Mesothelial cell of epicardium (in vitro differentiated cells): ENCODE measurements at places on chromosomes 4 and X. TPM values are rescaled to one million over a fixed set of nuclear protein-coding genes. Genes with fewer than 3 reads are reported as not detected.

CDS1 gene
- 18.7 to 20.2 TPM (median 18.7 TPM) in 3 replicates for total RNA-seq

TEX13D gene
- not detected in 3 replicates for total RNA-seq

SPANXN4 gene
- total RNA-seq, result not detected in 3 replicates

PRDM5 gene
- 23.6 to 30.2 TPM (median 29.1 TPM) in 3 replicates for total RNA-seq

RBM47 gene
- 37.8 to 41.5 TPM (median 41.0 TPM) in 3 replicates for total RNA-seq

NSG1 gene
- total RNA-seq, result 45.8 to 55.6 TPM (median 48.6 TPM) in 3 replicates

HTR2C gene
- total RNA-seq, result 1.1 to 1.5 TPM (median 1.1 TPM) in 3 replicates

ASMT gene
- total RNA-seq, result 0.45 to 0.54 TPM (median 0.51 TPM) in 3 replicates

UGT2B11 gene
- not detected in 3 replicates for total RNA-seq

MTCP1 gene
- 10.4 to 13.0 TPM (median 13.0 TPM) in 3 replicates for total RNA-seq

DNA sequence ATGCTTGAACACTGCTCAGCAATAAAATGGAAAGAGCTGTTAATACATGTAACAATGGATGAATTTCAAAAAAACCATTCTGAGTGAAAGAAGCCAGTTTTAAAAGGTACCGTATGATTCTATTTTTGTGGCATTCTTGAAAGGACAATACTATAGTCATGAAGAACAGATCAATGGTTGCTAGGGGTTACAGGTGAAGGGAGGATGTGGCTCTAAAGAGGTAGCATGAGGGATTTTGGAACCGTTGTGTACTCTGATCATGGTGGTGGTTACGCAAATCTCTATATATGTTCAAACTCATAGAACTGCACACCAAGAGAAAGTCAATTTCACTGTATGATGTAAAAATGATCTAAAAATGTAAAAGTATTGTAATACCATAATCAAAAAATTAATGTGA is 40.0 kb upstream of the CTAG2 start:
- DNase-seq, result no peak
- no peak overlapping the region for H3K27ac ChIP-seq
- H3K27me3 ChIP-seq, result no peaks in the 10 kb centered on the region
- H3K36me3 ChIP-seq, result no peaks in the 10 kb centered on the region
- H3K4me1 ChIP-seq, result no peaks in the 10 kb centered on the region

DNA sequence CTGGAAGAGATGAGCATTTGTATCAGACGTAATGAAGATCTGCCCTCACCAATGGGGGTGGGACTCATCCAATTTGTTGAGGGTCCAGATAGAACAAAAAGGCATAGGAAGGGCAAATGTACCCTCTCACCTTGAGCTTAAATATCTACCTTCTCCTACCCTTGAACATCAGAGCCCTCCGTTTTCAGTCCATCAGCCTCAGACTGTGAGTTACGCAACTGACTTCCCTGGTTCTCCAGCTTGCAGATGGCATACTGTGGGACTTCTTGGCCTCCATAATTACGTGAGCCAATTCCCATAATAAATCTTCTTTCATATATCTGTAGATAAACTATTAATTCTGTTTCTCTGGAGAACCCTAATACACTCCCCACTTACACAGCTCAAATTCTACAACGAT is 56.5 kb upstream of the GUCY1A1 start:
- no peaks in the 10 kb centered on the region for H3K27me3 ChIP-seq
- H3K27ac ChIP-seq, result no peak overlapping the region
- peaks cover 48% of the 10 kb centered on the region for H3K4me1 ChIP-seq

DNA sequence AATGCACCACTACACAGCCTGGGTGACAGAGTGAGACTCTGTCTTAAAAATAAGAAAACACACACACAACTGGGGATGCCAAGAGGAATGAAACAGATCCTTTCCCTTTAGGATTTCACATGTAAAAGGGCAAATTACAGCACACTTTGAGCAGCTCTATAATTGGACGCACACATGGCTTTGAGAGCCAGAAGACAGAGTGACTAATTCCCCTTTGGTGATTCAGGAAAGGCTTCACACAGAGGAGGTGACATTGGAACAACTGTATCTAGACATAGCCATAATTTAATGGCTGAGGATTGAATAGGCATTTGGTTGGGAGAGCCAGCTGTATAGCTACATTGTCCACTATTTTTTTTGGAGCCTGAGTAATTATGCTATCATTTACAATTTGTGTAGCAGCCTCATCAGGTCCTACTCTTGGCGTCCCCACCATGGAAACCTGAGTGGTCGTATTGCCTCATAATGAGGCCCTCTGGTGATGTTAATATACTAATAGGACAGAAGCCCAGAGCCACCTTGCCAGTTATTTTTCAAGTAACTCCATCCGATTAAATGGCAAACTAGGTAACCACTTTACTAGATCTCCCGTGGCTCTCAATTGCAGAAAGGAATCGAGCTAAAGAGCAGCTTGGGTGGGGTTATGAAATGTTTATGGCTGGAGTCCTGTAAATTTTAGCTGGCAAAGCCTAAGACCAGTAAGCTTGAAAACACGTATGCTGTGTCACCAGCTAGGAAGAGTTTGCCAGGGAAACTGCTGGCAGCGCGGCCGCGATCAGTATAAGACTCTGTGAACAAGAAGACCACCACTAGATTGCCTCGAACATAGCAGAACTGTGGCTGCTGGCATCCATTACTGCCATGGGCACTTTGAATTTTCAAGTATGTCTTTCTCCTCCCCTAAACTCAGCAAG is 8.5 kb upstream of the PPEF1 start:
- DNase-seq, result no peak
- H3K27ac ChIP-seq, result no peak overlapping the region
- H3K4me3 ChIP-seq, result no peak overlapping the region
- H3K4me1 ChIP-seq, result no peaks in the 10 kb centered on the region
- H3K36me3 ChIP-seq, result peaks cover 1% of the 10 kb centered on the region
- H3K27me3 ChIP-seq, result no peaks in the 10 kb centered on the region

DNA sequence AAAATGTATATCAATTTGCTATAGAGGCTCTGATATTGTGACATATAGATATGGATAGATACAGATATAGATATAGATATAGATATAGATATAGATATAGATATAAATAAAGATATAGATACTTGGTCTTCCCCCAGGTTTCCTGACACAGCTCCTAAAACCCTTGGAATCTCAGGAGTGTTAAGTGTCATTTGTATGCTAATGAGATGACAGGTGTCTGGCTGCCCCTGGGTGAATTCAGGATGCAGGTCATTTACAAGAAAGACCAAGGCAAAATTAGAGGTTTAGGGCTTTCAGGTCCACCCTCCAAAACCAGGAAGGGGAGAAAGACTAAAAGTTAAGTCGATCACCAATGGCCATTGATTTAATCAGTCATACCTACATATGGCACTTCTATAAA is 1034.8 kb downstream of the PDHA2 start:
- H3K4me3 ChIP-seq, result no peak overlapping the region
- no peak for DNase-seq
- no peaks in the 10 kb centered on the region for H3K27me3 ChIP-seq
- peaks cover 10% of the 10 kb centered on the region for H3K36me3 ChIP-seq
- H3K27ac ChIP-seq, result no peak overlapping the region

GRCh38 chr4:40289366-40290188 is 45.6 kb upstream of the CHRNA9 start:
- peaks cover 19% of the 10 kb centered on the region for H3K4me1 ChIP-seq
- H3K27ac ChIP-seq, result peak overlapping the region; percentile 8
- H3K4me3 ChIP-seq, result no peak overlapping the region
- no peaks in the 10 kb centered on the region for H3K27me3 ChIP-seq
- no peaks in the 10 kb centered on the region for H3K36me3 ChIP-seq

- no peaks in the 10 kb centered on the region for H3K27me3 ChIP-seq
- H3K4me3 ChIP-seq, result no peak overlapping the region
- H3K27ac ChIP-seq, result no peak overlapping the region
- no peak for DNase-seq
- H3K36me3 ChIP-seq, result peaks cover 38% of the 10 kb centered on the region
Observed at GRCh38 chrX:7062903-7063302, 84.6 kb upstream of the STS start.

DNA sequence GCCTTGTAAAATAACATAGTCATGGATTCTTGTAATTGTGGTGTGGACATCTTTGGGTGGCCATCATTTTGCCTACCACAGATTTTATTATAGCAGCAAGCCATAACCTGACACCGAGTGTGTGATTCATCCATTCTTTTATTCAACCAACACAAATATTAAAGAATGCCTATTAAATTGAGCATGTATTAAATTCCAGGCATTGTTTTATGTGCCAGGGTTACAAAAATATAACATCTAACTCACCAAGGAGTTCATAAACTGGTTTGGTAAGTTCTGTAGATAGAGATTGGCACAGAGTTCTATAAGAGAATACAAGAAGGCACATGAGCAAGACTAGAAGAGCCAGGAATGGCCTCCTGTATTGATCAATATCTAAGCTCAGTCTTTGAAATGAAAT is 18.0 kb downstream of the NBDY start:
- H3K27me3 ChIP-seq, result no peaks in the 10 kb centered on the region
- H3K36me3 ChIP-seq, result peaks cover 37% of the 10 kb centered on the region
- no peak for DNase-seq
- no peaks in the 10 kb centered on the region for H3K4me1 ChIP-seq
- H3K27ac ChIP-seq, result no peak overlapping the region

GRCh38 chr4:3301450-3302172 is 8.8 kb downstream of the RGS12 start:
- no peaks in the 10 kb centered on the region for H3K27me3 ChIP-seq
- no peak overlapping the region for H3K4me3 ChIP-seq
- no peak for DNase-seq
- H3K36me3 ChIP-seq, result peaks cover 19% of the 10 kb centered on the region
- no peak overlapping the region for H3K27ac ChIP-seq
- peaks cover 50% of the 10 kb centered on the region for H3K4me1 ChIP-seq

GRCh38 chrX:134502686-134503085 is 42.7 kb downstream of the HPRT1 start:
- DNase-seq, result no peak
- H3K4me1 ChIP-seq, result peaks cover 5% of the 10 kb centered on the region
- H3K36me3 ChIP-seq, result peaks cover 9% of the 10 kb centered on the region
- no peak overlapping the region for H3K27ac ChIP-seq
- no peaks in the 10 kb centered on the region for H3K27me3 ChIP-seq

- no peak for DNase-seq
- no peak overlapping the region for H3K27ac ChIP-seq
- H3K4me3 ChIP-seq, result no peak overlapping the region
- H3K36me3 ChIP-seq, result no peaks in the 10 kb centered on the region
Observed at GRCh38 chr4:70606459-70606858, 14.4 kb downstream of the AMBN start.

- no peaks in the 10 kb centered on the region for H3K36me3 ChIP-seq
- DNase-seq, result no peak
- no peaks in the 10 kb centered on the region for H3K27me3 ChIP-seq
- H3K4me1 ChIP-seq, result no peaks in the 10 kb centered on the region
- no peak overlapping the region for H3K27ac ChIP-seq
Observed at GRCh38 chr4:121255986-121256750, 92.0 kb upstream of the TNIP3 start.

GRCh38 chrX:112053169-112053568 is 29.4 kb downstream of the TRPC5 start:
- H3K27me3 ChIP-seq, result peaks cover 18% of the 10 kb centered on the region
- no peak overlapping the region for H3K4me3 ChIP-seq
- H3K4me1 ChIP-seq, result no peaks in the 10 kb centered on the region

DNA sequence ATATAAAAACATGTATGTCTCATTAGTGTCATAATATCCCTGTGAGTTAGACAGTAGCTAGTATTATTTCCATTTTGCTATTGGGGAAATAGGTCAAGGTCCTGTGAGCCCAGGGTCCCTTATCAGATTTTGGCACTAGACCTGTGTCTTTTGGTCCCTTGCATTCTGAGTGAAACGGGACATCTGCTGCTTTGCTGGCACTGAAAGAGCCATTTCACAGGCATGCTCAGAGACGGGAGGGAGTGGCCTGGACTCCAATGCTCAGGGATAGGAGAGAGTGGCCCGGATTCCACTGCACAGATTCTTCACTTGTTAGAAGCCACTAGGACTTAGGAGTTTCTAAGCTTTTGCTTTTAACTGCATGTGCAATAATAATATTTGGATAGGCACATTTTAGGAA is 177.2 kb downstream of the TSPAN5 start:
- no peak overlapping the region for H3K4me3 ChIP-seq
- no peak overlapping the region for H3K27ac ChIP-seq
- no peaks in the 10 kb centered on the region for H3K4me1 ChIP-seq
- no peaks in the 10 kb centered on the region for H3K36me3 ChIP-seq
- no peak for DNase-seq

GRCh38 chr4:61922766-61923165 is 722.6 kb downstream of the ADGRL3 start:
- H3K4me1 ChIP-seq, result peaks cover 27% of the 10 kb centered on the region
- no peak for DNase-seq
- H3K4me3 ChIP-seq, result no peak overlapping the region
- peaks cover 3% of the 10 kb centered on the region for H3K36me3 ChIP-seq

DNA sequence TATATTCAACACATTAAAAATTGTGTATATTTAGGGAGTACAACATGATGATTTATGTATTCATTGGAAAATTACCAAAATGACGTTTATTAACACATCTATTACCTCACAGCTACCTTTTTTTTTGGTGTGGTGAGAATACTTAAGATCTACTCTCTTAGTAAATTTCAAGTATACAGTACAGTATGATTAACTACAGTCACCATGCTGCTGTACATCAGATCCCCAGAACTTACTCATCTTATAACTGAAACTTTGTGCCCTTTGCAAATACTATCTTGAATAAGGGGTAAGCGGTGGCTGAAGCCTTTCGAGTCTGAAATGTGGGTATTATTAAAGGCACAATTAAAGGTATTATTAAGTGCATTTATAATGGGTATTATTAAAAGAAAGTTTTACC is 976 bp downstream of the PHKA1 start:
- peaks cover 12% of the 10 kb centered on the region for H3K4me1 ChIP-seq
- peak overlapping the region; percentile 73 for H3K4me3 ChIP-seq
- H3K36me3 ChIP-seq, result peaks cover 2% of the 10 kb centered on the region
- DNase-seq, result no peak

GRCh38 chr4:47340914-47341313 is 122.6 kb downstream of the COMMD8 start:
- DNase-seq, result no peak
- H3K4me1 ChIP-seq, result no peaks in the 10 kb centered on the region

- H3K27me3 ChIP-seq, result no peaks in the 10 kb centered on the region
- no peak overlapping the region for H3K27ac ChIP-seq
- no peak overlapping the region for H3K4me3 ChIP-seq
- no peak for DNase-seq
Observed at GRCh38 chrX:107805179-107805578, 20.5 kb upstream of the MID2 start.

DNA sequence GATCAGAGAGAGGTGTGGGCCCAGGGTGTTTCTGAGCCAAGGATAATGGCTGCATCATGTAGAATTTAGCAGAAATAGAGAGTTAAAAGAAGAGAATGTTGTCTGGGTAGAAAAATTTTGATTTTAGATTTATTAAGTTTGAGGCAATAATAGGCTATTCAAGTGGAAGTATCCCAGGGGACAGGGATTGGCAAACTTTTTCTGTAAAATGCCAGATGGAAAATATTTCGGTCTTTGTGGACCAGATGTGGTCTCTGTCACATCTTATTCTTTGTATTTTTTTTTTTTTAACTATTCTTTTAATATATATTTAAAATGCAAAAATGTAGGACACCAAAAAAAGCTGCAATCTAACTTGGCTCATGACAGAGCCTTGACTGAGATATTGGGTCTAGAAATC is 33.1 kb downstream of the IL15 start:
- H3K4me1 ChIP-seq, result no peaks in the 10 kb centered on the region
- no peak for DNase-seq
- no peak overlapping the region for H3K27ac ChIP-seq
- no peaks in the 10 kb centered on the region for H3K36me3 ChIP-seq
- peaks cover 3% of the 10 kb centered on the region for H3K27me3 ChIP-seq

GRCh38 chr4:92304606-92305005 is 840 bp downstream of the GRID2 start:
- peaks cover 63% of the 10 kb centered on the region for H3K27me3 ChIP-seq
- DNase-seq, result no peak
- H3K36me3 ChIP-seq, result no peaks in the 10 kb centered on the region
- H3K4me1 ChIP-seq, result peaks cover 28% of the 10 kb centered on the region
- peak overlapping the region; percentile 50 for H3K27ac ChIP-seq
